Left lobe of liver (tissue), 2 donors: ENCODE measurements at places on chromosomes 7 and 10.

- DNase-seq: no peak
Measured at GRCh38 chr7:70776627-70777101, 355.3 kb upstream of the GALNT17 start.

- no peak for DNase-seq
Measured at GRCh38 chr7:157951300-157952049, 614.7 kb downstream of the DNAJB6 start.

DNA sequence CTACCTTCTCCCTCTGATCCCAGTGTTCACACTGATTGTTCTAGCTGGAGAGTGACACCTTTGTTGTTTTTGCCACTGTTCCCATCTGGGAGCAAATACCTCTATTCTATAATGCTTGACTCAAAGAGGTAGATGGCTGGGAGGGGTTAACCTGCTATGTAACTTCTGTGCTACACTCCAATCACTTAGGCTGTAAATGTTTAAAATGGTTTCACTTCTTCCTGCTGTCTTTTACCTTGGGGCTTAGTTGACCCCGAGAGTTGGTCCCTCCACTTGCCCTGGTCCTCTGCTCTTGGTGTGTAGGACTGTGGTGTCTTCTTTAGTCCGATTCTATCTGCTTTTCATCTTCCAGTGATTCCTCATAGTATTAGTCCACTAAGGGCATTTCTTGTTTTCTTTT, 22.3 kb downstream of the KLHDC10 start:
- no peak for DNase-seq

DNA sequence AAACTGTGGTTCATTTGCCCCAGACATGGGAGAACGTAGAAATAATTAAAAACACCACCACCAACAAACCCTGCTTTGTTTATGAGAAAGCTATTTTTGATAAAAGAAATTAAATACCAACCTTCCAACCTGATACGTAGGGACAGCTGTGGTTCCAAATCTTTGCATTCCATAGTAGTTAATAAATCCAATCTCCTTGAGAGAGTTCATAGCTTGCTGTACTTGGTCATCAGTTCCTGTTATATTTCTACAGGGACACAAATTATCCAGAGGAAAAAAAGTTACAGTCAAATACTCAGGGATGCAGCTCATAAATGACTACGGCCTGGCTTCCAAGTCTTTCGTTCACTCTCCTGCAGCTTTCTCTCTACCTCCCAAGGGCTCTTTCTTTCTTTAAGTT, 41.1 kb downstream of the PUS7 start:
- DNase-seq: no peak

DNA sequence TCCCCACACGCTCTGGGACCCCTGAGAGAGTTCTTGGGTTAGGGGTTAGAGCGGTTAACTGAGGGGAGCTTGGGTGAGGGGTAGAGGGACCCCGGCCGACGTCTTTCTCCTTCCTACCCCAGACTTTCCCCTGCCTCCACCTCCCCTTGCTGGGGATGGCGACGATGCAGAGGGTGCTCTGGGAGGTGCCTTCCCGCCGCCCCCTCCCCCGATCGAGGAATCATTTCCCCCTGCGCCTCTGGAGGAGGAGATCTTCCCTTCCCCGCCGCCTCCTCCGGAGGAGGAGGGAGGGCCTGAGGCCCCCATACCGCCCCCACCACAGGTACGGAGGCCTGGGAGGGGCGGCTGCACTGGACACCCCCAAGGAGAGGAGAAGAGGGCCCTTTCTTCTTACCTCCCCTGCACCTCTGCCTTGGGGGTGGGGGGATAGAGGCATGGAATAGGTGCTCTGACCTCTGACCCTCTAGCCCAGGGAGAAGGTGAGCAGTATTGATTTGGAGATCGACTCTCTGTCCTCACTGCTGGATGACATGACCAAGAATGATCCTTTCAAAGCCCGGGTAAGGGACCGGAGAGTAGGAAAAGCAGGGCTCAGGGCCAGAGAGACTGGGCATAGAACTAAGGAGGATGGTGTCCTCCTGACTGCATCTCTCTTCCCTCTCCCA, 1.1 kb downstream of the ZYX start:
- DNase-seq: no peak

- DNase-seq: no peak
Measured at GRCh38 chr7:42029405-42029804, 207.6 kb downstream of the GLI3 start.

- no peak for DNase-seq
Measured at GRCh38 chr10:122097935-122098334, 109.0 kb downstream of the TACC2 start.
